ENCODE measurements at places on chromosomes 12 and 14.
A peak's percentile ranks its signal among the peaks of the same experiment; 100 is the strongest.

GRCh38 chr12:15979096-15980092, 68.3 kb downstream of the DERA start:
- peak; percentile 43 for DNase-seq

DNA sequence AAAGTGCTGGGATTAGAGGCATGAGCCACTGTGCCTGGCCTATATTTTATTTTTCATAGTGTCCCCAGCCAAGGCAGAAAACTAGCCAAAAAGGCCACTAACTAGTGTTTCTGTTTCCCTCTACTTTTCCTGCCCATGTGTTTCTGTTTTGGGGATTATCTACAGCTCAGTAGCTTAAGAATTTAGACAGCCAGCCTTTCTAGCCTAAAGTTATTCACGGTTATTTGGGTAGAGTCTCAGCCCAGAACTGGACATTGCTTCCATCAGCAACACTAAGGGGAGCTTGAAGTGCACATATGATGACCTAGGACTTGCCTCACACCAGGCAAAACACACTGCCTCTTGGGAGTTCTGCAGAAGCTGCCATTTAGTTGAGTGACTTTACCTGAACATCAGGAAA, 17.9 kb downstream of the PROX2 start:
- no peak for DNase-seq

- DNase-seq, result no peak
Measured at GRCh38 chr12:122087431-122088178, 9.0 kb downstream of the MLXIP start.

DNA sequence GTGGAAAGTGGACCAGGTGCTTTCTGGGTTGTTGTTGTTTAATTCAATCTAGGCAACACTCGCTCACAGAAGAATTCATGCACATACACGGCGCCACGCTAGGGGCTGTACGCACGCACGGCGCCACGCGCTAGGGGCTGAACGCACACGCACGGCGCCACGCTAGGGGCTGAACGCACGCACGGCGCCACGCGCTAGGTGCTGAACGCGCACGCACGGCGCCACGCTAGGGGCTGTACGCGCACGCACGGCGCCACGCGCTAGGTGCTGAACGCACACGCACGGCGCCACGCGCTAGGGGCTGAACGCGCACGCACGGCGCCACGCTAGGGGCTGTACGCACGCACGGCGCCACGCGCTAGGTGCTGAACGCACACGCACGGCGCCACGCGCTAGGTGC, 54.3 kb downstream of the NINJ2 start:
- no peak for DNase-seq

GRCh38 chr14:51546603-51547258, 105.0 kb upstream of the FRMD6 start:
- no peak for DNase-seq

- no peak for DNase-seq
Measured at GRCh38 chr12:93050026-93050747, 121.1 kb upstream of the EEA1 start.

- no peak for DNase-seq
Measured at GRCh38 chr14:30108975-30109700, 181.5 kb upstream of the PRKD1 start.

GRCh38 chr14:104150136-104151025, 12.0 kb downstream of the KIF26A start:
- peak; percentile 68 for DNase-seq

- no peak for DNase-seq
Measured at GRCh38 chr14:22650046-22650739, 6.0 kb upstream of the OR6J1 start.

- peak; percentile 99 for DNase-seq
Measured at GRCh38 chr12:101925361-101925760, 48.0 kb downstream of the DRAM1 start.

GRCh38 chr14:22221508-22221907, 367.5 kb downstream of the DAD1 start:
- no peak for DNase-seq

DNA sequence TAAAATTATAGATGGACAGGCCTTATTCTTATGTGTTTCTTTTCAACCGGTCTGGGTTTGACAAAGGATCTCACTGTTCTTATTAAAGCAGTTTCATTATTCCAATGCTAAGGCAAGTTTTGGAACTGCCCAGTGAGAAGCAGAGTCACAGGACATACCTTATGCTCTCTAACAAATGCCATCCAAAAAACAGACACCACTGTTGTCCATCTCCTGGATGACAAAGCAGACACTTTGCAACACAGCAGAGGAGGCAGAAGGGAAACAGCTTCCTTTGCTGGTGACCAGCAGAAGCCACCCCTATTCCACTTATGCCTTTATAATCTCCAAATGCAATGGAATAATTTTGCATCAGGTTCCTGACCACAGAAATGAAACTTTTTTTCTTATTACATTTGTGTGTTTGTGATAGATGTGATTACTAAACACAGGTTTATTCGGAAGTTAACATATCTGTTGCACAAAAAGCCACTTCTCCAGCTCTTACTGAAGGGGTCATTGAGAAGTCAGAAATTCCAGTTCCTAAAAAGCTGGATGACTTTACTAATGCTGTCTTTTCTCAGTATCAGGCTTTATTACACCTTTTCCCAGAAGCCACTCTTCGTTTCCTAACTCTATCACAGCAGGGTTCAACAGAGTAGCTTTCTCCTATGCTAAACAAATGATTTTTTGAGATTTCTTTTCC, 115.6 kb downstream of the BTG1 start:
- DNase-seq, result no peak

GRCh38 chr12:130026608-130027176, 122.9 kb upstream of the TMEM132D start:
- DNase-seq, result no peak

- DNase-seq, result peak; percentile 81
Measured at GRCh38 chr12:46664761-46665287, 161.0 kb downstream of the SLC38A4 start.

DNA sequence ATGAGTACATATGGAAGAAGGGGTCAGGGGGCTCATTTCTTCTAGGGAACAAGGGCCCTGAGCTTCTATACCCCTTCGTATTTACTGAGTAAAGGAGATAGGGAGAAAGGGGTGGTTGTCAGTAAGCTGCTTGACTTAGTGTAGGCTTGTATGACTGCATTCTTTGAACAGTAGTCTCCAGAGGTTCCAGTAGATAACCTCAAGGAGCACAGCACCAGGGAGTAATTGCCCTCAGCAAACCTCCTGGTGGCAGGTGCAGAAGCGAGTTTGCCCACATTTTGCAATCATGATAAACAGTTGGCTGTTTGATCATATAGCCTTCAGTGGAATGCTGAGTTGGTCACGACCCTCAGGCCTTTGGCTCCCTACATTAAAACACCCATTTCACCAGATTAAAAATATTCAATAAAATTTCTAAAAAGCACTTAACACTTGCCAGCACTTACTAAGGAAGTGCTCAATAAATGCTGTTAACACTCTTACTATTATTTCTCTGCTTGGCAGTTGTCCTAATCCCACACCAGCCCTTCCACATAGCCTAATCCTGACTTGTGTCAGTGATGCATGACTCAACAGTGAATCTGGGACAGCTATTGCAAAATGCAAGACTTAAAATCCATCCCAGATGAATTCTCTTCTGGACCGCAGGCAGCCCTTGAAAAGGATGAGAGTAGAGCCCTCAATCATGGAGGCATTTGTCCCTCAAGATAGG, 3.7 kb upstream of the DHRS4L2 start:
- peak; percentile 61 for DNase-seq

- no peak for DNase-seq
Measured at GRCh38 chr12:109291117-109291516, 18.0 kb downstream of the FOXN4 start.

DNA sequence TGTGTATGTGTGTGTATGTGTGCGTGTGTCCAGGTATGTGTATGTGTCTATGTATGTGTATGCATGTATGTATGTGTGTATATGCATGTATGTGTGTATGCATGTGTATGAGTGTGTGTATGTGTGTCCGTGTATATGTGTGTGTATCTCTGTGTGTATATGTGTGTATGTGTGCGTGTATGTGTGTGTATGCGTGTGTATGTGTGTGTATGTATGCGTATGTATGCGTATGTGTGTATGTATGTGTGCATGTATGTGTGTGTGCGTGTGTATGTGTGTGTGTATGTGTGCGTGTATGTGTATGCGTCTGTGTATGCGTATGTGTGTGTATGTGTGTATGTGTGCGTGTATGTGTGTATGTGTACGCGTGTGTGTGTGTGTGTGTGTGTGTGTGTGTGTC, 31.6 kb downstream of the CHST11 start:
- DNase-seq, result no peak

DNA sequence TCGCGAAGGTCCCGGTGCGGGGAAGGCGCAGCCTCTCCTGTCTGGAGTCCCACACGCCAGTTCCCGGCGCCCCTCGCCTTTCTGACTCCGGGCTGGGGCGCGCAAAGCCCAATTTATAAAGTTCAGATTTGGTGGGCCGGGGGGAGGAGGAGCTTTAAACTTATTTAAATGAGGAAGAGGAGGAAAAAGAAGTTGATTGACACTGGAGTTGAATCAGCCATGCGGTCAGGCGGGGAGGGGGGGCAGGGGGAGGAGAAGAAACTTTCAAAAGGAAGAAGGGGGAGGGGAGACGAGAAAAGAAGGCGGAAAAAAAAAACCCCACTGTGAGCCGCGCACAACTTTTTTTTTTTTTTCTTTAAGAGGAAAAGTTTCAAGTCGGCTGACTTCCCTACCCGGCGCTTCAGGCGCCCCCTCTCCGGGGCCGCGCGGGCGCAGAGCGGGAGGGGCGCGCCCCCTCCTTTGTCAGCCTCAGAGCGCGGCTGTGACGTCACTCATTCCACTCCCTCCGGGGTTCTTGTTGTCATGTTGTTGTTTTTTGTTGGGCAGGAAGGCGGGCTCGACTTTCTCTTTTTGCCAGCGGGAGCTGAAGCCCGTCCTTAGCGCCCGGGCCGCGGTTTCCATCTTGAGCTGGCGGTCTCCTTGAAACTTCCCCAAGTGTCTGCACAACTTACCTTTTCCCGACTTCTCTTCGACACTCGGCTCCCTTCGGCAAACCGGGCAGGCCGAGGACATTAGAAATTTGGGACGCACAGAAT, at the start of gene ZFP36L1:
TSS of gene ZFP36L1 (minus strand) at position 89 of the 755 bp plus-strand sequence. CDS start 129 bp downstream, outside the sequence.
- DNase-seq, result peak; percentile 96

DNA sequence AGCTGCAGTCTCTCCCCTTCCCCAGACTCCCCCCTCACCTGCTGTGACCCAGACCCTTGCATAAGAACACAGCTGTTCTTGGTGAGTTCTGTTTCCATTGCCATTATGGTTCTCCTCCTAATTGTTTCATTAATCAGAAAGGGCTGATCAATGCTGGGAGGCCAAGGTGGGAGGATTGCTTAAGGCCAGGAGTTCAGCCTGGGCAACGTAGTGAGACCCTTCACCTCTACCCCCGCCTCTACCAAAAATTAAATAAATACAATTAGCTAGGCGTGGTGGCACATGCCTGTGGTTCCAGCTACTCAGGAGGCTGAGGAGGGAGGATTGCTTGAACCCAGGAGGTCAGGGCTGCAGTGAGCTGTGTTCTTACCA, 17.2 kb upstream of the FAIM2 start:
- no peak for DNase-seq

- DNase-seq, result no peak
Measured at GRCh38 chr14:54652605-54653052, 85.7 kb downstream of the SAMD4A start.

GRCh38 chr14:23009939-23010726, at the start of gene C14orf93:
Gene C14orf93, minus strand, starts transcription at chr14:23010143. Its CDS starts 11,120 bp downstream, at chr14:22999023.
- peak; percentile 62 for DNase-seq

GRCh38 chr14:44910821-44911220, 50.9 kb downstream of the KLHL28 start:
- no peak for DNase-seq

- no peak for DNase-seq
Measured at GRCh38 chr14:80923368-80923767, 18.2 kb downstream of the CEP128 start.

DNA sequence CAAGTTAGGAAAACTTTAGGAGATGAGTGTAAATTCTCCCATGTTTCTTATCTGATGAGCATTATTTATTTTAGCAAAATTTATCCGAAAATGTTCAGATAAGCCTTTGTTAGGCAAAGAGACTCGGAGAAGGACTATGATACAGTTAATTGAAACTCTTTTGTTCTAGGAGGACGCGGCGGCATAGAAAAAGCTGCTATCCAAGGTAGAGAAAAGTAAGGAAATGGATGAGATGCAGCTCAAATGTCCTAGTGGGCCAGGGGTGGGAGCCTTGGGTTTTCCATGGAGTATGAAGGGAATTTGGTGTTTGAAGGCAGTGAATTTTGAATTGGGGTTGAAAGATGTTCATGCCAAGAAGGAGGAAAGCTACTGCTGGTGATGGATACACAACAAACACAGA, 1504.5 kb downstream of the AACS start:
- no peak for DNase-seq

DNA sequence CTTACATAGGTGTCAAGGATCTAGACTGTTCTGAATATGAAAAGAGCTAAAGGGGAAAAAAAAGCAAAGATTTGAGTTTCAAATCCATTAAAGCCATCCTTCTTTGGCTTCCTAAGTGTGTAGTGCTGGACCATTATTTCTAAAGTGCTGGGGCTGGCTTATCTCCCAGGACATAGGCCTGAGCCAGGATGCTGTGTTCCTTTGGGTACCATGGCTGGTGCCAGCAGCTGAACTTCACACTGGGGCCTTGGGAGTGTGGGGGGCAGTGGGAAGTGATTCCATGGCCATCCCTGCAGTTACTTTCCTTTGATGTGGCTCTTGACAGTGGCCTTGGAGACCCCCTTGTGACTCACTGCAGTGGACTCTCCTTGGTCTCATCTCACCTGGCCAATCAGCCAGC, 20.8 kb downstream of the PRMT8 start:
- no peak for DNase-seq
